Frontal cortex (tissue), 4 donors: ENCODE measurements at places on chromosomes 4 and X. TPM values are rescaled to one million over a fixed set of nuclear protein-coding genes. Genes with fewer than 3 reads are reported as not detected.
A peak's percentile ranks its signal among the peaks of the same experiment; 100 is the strongest.

The TECRL gene
- not detected for total RNA-seq

The HSD17B10 gene
- 31.0 TPM for total RNA-seq

The MMRN1 gene
- 2.4 TPM for total RNA-seq

DNA sequence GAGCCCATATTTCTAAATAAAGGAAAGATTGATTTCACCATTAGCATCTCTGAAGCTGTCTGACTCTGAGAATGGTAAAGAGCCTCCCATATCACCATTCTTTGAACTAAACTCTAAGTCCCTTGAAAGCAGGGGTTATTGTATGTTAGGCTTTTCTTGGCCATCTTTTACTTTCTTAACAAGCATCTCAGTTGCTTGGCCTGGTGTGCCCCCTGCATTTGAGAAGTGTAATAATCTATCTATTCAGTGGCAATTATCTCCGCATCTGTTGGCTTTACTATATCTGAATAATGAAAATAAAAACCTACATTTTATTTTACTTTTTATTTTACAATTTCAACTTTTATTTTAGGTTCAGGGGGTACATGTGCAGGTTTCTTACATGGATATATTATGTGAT lies 128.3 kb upstream of the ARMCX2 start:
- no peak for DNase-seq

DNA sequence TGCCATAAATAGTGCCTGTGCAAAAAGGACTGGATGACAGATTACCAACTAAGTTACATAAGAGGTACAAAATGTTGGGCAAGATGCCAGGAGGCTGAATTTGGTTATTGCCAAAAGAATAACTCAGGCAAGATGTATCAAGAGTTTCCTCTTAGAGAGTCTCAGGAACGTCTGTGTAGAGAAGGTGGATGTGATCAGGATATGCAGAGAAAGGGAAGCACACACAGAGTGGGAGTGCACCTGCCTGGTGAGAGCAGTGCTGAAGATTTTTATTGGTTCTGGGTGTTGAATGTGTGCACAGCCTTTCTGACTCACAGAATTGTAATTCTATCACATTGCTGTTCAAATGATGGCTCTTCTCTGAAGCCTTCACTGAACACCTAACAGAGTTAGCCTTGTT lies 156.8 kb upstream of the HS3ST1 start:
- peak; percentile 15 for DNase-seq

DNA sequence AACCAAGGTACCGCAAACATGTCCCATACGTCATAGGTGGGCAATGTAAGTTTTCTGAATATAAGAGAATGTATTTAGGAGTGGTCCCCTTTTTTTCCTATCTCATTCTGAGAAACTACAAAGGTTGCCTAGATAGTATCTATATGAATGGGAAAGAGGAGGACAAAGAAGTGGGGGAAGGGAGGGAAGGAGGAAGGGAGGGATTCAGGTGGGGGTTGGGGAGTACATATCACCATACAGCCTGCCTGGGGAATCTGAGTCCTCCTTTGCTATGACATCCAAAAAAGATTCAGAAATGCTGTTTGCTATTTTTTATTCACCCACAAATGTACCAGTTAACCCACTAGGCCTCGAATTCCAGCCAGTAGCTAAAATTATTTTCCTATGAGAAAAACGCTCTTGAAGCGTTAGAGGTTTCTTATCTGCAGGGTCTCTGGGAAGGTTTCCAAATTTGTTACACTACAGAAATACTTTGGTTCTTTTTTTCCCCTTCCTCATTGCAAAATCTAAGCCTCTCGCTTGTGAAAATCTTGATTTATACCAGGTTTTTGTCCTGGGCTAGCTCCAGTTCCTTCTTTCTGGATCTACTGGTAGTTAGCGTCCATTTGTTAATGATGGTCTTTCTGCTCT lies 212.9 kb downstream of the NSUN7 start:
- no peak for DNase-seq

DNA sequence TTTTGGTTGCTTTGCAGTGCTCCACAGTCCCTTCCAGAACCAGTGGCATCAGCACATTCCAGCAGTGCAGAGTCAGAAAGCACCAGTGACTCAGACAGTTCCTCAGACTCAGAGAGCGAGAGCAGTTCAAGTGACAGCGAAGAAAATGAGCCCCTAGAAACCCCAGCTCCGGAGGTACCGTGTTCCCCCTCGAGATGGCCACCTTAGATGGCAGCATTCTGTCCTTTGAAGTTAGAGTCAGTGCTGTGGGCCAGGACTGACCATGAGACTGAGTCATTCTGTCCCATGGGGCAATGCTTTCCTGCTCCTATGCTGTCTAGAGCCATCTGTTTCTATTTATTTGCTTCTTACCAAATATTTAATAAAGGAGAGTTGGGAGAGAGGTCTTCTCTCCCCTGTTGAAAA lies 112.3 kb downstream of the KLHL8 start:
- no peak for DNase-seq

GRCh38 chr4:138223231-138223910 lies 18.8 kb downstream of the SLC7A11 start:
- no peak for DNase-seq
